ENCODE measurements at places on chromosomes 5 and 9.

DNA sequence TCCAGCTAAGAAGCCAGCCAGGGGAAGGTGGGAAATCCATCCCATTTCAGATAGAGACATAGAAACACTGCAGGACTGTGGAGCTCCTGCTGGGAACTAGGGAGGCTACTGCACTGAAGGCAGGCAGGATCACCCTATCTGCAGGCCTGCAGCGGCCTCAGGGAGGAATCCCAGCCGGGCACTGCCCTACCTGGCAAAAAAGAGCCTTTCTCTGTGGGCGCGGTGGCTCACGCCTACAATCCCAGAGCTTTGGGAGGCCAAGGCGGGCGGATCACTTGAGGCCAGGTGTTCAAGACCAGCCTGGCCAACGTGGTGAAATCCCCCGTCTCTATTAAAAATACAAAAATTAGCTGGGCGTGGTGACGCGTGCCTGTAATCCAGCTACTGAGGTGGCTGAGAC, 71.4 kb upstream of the PHYKPL start:
- no peak for DNase-seq

GRCh38 chr5:15501091-15501791, 1.3 kb downstream of the FBXL7 start:
- DNase-seq, result no peak

GRCh38 chr9:101421653-101422065, 13.9 kb downstream of the ALDOB start:
- no peak for DNase-seq

DNA sequence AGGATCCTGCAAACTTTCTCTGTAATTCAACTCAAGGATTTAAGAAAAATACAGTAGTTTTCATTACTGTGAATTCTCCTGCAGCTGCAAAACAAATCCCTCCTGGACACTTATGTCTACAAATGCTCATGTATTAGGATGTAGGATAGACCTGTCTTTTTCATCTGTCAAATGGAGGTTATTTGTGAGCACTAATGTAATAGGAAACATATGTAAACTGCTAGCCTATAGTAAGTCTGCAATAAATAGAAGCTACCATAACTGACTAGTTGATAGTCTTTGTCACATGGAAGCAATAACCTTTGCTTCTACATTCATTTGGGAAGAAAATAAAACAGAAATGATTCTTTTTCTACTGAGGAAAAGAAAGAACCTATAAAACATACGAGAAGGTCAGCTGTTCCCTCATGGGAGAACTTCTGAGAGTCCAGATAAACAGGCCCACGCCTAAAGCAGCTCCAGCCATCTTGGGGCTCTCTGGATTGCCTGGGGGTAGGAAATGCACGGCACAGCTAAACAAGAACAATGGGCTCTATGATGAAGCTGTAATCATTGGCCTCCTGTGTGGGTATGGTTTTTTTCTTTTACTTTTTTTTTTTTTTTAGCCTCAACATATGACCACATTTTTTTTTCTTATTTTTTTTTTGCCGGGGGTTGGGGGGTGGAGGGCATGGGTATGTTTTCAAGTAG, 6.2 kb downstream of the KCNV2 start:
- no peak for DNase-seq

DNA sequence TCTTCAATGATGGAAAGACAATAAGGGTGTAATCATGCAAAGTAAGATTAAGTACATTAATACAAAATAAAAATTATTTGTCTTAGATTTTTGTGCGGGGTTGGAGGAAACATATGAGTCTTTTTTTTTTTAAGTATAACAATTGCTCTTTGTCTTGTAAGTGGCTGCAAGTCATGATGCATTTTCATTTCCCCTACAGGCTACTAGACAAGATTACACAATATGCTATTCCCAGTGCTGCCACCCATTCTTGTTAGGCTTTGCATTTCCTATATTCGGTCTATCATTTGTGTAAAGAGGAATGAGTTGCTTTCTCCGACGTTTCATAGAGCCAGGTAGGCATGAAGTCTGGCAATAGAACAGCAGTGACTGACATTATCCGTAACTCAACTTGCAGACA, 294.2 kb upstream of the CYLC2 start:
- DNase-seq, result no peak

DNA sequence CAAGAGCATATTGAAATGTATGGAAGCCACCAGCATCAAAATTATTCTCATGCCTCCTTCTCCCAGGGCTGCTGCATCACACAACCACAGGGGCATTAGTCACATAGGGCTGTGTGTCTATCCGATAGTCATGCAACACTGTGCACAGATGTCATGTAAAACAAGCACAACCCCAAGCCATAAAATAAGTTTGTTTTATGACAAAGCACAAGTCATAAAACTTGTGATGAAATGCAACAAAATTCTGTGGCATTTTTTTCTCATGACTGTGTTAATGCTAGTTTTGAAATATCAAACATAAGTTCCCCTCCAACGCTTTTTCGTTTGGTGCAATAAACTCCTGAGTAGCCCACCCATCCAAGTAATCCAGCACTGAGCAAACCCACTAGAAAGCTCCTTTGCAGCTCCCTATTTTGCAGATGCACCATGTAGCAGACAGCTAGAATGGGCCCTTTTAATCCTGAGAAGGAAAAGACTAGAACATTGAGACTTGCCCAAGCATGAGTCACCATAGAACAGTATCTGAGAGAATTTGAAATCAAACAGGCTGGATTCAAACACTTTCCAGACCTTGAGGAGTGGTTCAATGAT, 93.3 kb upstream of the ZNF366 start:
- DNase-seq, result no peak

DNA sequence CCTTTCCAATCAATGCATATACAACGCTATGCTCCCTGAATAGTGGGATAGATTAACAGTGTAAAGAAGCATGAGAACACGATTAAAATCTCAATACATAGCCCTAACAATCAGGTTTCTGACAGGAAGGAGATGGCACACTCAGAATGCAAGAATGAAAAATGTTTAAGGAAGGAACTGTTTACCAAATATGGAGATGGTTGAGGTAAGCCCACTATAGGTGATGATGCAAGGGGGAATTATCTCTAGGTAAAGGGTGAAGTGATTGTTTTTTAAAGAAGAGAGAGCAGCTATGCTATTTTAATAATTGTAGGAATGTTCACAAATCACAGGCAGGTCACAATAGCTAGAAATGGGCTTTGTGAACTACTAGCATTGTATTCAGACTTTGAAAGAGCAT, 302.4 kb downstream of the CHSY3 start:
- no peak for DNase-seq

- DNase-seq, result no peak
Observed at GRCh38 chr5:100496296-100496695, 38.9 kb upstream of the FAM174A start.

DNA sequence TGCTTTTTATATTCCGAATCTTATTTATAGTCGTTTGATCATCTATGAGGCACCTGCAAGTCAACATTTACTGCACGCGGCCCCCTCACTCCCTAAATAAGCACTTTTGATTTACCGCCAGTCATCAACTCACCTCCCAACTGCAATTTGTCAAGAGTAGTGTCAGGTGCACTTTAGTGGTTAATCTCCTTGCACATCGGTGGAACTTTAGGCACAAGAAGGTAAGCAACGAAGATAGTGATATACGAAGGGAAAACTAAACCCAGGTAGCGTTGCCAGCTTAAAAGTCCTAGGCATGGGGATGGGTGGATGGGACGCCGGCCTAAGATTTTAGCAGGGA, 513 bp upstream of the RNF180 start:
- DNase-seq, result no peak

Measured in stimulated activated CD4-positive, alpha-beta T cell treated with anti-CD3 and anti-CD28 coated beads, TNF-alpha, amount 100 ng/mL, for 1 hour (primary cell).